ENCODE measurements at places on chromosomes 7 and 10.

- DNase-seq = peak; percentile 98
Observed at GRCh38 chr7:76314042-76314721, 11.7 kb downstream of the HSPB1 start.

GRCh38 chr10:99681553-99681952 lies 22.2 kb downstream of the ENTPD7 start:
- no peak for DNase-seq

- no peak for DNase-seq
Observed at GRCh38 chr10:63337455-63338251, 128.1 kb downstream of the JMJD1C start.

DNA sequence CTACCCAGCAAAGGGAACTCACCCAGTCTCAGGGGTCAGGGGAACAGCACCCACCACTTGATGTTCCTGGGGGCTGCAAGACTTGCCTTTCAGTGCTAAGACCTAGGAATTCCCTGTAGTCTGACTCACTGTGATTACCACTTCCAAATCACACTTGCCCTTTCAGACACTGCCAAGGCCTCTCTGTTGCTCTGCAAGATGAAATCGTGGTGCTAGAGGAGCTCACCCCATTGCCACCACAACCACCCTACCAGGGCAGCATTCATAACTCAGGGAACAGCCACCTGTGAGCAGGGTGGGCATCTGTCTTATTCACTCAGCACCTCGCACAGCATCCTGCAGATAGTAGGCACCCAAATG lies 36.5 kb downstream of the XPNPEP1 start:
- DNase-seq = no peak

- no peak for DNase-seq
Observed at GRCh38 chr7:134184767-134185166, 57.6 kb downstream of the LRGUK start.

- DNase-seq = no peak
Observed at GRCh38 chr10:86968994-86969355, 693 bp downstream of the ADIRF start.

- DNase-seq = no peak
Observed at GRCh38 chr7:73433924-73434700, 534 bp downstream of the FZD9 start.

DNA sequence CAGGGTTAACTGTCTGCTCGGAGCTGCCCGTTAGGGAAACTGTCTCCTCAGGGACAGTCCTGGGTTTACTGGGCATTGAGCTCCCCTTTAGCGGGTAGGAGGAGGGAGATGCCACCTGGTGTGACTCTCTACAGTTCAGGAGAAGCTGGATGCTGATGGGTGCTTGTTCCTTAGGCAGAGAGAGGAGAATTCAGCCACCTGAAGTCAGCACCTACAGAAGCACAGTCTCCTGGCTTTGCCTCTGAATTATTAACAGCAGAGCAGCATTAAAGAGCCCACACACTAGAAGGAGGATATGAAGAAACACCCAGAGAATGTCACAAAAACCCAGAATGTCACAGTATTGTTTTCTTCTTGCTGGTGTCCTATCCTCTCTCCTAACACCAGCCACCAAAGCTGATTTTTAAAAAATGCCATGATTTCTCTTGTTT lies 696 bp downstream of the GIMAP4 start:
- DNase-seq = peak; percentile 59

- DNase-seq = no peak
Observed at GRCh38 chr7:86930554-86931307, 128.7 kb downstream of the ELAPOR2 start.

DNA sequence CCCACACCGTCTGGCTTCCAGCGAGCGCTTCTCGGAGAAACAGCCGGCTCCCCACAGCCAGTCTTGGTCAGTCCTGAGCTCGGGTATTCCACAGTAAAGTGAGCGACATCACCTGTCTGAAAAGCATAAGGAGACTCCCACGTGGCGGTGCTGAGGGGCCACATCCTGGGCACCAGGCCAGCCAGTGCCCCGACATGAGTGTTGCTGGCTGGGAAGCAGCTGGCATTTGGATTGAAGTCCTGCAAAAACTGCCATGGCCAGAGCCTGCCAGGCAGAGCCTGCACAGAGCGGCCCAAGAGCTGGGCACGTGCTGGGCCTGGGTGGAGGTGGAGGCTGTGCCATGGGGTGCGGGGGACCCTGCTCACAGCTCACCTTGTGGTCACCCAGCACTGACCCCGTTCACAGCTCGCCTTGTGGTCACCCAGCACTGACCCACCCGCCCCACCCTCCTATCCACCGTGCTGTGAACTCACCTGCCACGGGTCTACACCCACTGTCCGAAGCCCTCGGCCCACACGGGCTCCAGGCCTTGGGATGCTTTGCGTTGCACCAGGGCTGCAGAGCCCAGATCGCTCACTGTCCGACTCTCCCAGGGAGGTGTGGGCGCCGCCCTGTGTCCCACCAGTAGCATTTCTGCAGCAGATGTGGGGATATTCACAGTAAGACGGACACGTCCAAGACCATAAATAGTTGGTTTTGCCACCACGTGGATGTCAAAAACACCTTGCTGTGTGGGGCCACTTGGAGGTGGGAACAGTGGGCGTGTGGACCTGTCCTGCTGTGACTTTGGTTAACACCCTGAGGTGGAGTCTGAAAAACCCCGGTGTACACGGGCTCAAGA lies 48.8 kb downstream of the PITRM1 start:
- DNase-seq = no peak

DNA sequence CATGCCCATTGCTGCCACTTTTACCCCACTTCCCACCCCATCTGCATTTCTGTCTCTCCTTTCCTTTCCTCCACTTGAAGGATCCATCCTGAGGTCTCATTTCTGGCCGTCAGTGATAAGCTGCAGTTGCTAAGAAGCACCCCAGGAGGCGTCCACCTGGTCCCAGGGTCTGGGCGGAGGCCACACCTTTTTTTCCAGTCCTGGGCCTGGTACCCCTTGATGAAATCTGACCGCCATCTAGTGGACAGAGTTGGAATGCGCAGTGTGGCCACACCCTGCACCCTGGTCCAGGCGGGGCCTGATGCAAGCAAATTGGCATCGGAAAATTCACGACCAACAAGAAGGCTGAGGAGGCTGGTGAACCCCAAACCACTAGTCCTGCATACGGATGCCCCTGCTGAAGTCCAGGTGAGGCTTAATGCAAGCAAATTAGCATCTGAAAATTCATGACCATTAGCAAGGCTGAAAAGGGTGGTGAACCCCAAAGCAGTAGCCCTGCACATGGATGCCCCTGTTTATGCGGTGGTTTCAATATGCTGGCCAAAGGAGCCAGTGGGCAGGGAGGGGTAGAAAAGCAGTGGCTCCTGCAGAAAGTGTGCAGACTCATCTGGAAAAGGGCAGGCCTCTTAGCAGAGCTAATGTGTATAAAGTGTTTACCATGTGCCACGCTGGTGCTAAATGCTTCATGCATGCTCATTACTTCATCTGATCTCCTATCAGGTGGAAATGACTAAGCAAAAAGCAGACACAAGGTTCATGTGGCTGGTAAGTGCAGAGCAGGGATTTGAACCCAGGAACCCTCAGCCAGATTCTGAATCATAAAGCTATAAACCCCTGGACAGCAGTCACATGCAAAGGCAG lies 43.2 kb downstream of the GPAM start:
- peak; percentile 79 for DNase-seq

DNA sequence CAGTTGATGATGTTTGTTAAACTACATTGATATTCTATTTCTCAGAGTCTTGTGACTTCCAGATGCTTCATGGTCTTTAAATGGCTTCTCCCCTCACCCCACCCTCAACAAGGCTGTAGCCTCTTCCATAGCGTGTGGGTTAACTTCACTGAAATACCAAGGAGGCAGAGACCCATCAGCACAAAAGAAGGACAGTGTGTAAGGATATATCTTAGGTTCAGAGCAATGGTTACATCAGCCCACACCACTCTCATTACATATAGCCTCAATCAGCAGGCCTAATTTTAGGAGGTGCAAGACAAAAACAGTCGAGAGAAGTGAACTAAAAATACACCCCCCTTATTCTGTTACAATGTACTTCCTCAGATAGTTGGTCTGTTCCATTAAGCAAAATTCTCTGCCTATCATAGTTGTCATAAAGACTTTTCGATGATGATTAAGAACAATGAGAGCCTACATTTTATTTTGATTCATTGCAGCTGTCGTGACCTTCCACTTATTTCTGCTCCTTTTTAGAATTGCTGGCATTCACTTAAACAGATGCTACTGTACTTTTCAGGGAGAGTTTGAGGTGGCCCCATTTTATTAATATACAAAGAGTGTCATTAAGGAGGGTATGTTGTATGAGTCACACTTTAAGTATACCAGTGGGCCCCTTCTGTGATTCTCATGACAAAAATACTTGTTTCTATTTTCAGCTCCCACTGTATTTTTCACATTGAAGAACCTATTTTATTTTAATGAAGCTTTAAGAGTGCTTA lies 52.1 kb downstream of the WIPF3 start:
- no peak for DNase-seq

- no peak for DNase-seq
Observed at GRCh38 chr10:73625004-73625883, 16.0 kb downstream of the MYOZ1 start.
